ENCODE measurements at places on chromosomes 12 and 14.

GRCh38 chr12:25436206-25437030, 116.7 kb downstream of the LMNTD1 start:
- peak; percentile 74 for DNase-seq

DNA sequence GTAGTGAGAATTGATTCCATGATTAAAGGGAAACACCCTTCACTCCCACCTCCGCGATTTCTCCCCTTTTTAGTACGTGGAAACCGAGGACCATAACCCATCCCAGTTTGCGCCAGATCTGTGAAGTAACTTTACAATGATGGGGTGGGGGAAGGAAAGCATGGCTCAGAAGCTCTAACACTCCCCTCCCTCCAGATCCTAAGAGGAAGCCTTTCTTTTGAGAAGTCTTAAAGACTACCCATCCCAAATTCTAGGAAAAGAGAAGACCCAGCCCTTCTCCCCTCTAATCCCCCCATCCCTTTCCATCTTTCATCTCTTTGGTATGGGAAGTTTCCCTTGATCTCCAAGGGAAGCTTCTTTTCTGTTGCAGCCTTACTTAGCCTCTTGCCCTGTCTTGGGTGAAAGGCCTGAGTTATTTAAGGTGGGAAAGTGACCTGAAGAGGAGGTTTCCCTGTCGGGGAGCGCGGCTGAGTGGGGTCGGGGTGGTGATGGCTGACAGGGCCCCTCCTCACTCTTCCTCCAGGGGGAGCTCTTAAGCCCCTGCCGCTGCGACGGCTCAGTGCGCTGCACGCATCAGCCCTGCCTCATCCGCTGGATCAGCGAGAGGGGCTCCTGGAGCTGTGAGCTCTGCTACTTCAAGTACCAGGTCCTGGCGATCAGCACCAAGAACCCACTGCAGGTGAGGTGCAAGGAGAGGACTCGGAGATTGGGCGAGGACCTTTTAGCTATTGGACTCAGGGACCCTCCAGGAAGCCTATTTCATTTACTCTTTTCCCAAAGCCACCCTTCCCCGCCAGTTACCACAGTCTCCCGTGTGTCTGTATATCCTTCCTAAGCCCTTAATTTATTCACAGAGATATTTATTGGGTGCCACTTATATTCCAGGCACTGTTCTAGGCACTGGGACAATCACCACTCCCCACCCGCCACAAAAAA, 1.8 kb downstream of the MARCHF9 start:
- peak; percentile 72 for DNase-seq

DNA sequence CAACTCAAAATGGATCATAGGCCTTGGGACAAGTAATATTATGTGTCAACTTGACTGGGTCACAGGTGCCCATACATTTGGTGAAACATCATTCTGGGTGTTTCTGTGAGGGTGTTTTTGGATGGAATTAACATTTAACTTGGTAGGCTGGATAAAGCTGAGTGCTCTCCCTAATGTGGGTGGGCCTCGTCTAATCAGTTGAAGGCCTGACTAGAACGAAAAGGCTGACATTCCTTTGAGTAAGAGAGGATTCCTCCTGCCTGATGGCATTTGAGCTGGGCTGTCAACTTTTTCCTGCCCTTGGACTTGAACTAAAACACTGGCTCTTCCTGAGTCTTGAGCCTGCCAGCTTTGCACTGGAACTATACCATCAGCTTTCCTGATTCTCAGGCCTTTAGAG, 93.4 kb upstream of the ESRRB start:
- DNase-seq, result no peak

DNA sequence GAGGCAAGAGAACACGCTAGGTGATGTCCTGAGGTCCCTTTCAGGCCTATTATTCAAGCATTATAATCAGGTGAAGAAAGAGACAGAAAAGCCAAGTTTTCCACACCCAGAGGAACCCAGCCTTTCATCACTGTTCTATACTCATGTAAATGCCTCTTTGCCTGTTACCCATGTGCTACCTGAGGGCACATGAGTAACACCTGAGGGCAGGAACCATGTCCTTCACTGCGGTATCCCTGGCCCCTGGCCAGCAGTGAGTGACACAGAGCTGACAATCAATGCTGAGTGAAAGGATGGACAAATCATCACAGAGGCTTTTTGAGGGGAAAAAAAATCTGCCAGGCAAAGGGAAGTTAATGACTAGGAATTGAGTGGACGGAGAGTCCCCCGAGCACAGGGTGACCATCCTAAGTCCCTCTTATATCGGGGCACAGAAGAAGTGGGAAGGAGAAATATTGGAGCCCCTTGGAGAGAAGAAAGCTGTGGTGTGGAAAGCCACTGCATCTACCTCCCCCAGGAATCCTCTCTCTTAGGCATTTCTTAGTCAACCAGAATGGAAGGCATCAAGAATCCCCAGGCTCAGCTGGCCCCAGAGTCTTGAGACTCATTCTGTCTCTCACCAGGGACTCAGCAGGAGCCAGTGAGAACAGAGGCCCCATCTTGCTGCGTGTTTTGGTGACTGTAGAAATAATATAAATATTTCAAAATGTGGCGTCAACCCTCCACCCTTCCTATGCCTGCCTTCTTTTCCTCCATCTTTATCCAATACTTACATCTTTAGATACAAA, 212.9 kb downstream of the DPF3 start:
- DNase-seq, result no peak

GRCh38 chr14:88695870-88696269, 96.9 kb downstream of the EML5 start:
- DNase-seq, result no peak

DNA sequence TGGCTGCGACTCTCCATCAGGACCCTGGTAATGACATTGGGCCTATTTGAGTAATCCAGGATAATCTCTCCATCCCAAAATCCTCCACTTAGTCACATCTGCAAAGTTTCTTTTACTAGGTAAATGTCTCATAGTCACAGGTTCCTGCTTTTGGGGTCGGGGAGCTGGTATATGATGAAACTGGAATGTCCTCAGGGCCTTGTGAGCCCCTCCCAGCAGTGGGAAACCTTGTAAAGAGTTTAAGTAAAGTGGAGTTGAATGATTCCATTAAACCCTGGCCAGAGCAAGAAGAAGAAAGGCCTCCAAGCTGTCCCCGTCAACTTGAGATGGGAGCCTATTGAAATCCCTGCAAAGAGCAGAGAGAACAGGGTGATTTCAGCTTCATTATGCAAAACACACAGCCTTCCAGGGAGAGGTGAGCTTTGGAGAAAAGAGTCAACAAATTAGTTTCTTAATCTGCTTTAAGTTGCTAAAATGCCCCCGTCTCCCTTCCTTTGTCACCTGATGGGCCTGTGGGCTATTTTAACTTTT, 12.6 kb downstream of the WSCD2 start:
- DNase-seq, result no peak

DNA sequence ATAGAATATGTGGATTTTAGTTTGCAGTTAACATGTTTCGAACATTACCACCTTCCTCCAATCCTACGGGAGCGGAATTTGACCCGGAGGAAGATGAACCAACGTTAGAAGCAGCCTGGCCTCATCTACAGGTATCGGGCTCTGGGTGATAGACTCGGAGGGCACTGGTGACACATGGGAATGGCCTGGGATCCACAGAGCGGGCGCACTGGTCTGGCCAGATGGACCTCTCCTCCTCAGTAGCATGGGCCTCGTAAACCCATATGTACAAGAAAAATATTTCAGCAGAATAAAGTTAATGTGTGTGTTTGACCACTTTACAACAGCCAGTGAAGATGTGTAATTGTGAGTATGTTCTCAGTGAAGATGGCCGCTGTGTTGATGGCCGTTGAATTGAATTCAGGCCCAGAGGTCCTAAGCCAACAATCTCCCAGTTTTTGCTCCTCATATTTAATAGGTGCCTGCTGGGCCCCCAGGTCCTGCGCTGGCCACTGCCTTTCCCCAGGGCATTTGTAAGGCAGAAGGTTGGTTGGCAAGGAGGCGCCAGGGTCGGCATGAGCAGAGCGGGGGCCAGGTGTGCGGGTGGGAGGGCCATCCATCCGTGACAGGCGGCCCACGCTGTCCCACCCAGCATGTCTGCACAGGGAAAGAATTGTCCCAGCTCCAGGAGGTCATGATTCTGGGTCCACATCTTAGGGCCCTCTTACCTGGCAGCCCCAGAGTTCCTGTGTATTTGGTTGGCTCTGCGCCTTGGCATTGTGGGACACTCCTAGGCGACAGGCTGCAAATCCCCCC, 82.0 kb upstream of the DYNC1H1 start:
- DNase-seq, result no peak

GRCh38 chr14:32073537-32074189, 3.4 kb upstream of the ARHGAP5 start:
- peak; percentile 92 for DNase-seq

GRCh38 chr12:14946861-14947260, 8.5 kb upstream of the ERP27 start:
- DNase-seq, result no peak

DNA sequence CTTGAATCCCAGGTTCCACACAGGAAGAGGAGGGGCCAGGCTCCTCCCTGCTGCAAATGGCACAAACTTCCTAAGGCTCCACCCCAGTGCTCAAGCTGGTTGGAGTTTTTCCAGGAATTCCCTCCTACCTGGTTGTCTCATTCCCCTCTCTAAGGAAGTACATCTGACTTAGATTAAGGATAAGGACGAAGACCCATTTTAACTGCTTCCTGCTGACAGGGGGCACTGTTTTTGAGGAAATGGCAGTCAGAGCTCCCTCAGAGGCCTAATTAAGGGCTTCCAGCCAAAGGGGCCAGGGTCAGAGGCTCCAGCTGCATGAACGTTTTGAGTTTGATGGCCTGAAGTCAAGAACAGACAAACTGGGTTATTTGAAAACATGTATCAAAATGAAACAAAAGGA, 1084.7 kb downstream of the SLC6A15 start:
- DNase-seq, result no peak

DNA sequence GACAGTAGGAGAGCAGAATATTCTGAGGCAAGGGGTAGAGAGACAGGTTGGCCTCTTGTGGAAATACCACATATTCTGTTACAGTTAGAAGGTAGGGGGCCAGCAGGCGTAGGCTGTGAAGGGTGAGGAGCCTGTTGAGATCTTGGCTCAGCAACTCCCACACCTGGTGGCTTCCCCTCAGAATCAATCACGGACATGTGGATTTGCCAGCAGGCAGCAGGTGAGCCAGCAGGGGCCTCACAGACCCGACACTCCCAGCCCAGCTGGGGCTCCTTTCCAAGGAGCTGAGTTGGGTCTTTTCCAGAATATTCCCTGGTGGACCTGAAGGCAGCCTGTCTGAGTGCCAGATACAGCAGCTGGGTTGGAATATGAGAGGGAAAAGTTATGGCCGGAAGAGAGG, 150.0 kb upstream of the CRY1 start:
- no peak for DNase-seq

- DNase-seq, result peak; percentile 52
Measured at GRCh38 chr12:46661110-46661845, 164.5 kb downstream of the SLC38A4 start.

- DNase-seq, result no peak
Measured at GRCh38 chr12:119630962-119631550, 36.9 kb upstream of the PRKAB1 start.

DNA sequence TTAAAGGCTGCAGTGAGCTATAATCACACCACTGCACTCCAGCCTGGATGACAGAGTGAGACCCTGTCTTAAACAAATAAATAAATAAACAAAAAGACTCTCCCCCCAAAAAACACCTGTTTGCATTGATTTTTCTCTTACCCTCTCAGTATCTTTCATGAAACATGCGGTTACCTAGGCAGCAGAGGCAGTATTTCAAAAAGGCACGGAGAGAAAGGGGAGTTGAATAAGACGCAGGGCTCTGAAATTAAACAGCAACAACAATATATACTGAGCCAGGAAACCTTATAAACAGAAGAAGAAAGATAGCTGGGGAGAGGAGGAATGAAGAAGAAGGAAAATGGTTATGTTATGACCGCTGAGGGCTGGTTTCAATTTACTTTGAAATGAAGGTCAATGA, 277.6 kb downstream of the BTG1 start:
- DNase-seq, result no peak

- DNase-seq, result no peak
Measured at GRCh38 chr14:69688299-69688649, 76.9 kb downstream of the SUSD6 start.

GRCh38 chr12:53236443-53237111, 4.6 kb upstream of the RARG start:
- DNase-seq, result no peak

GRCh38 chr14:54808326-54809161, 94.1 kb downstream of the GCH1 start:
- no peak for DNase-seq

DNA sequence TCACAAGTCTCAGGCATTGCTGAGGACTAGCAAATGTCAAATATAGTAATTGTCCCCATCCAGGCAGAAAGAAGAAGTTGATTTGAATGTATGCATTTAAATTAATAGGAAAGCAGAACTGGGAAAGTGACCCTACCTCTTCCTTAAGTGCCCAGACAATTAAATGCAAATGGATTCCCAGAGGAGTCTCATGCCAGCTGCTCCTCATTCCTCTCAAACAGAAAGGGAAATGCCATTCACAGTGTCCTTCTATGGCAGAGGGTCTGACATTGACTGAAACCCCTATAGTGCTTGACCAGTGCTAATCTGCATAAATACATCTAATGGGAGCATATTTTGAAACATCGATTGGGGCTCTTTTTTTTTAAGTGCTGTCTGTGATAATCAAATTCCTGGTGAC, 292.4 kb upstream of the SEL1L start:
- DNase-seq, result no peak

- no peak for DNase-seq
Measured at GRCh38 chr12:110732572-110732971, 10.1 kb downstream of the PPP1CC start.

GRCh38 chr14:65281991-65282895, 130.3 kb upstream of the FUT8 start:
- no peak for DNase-seq

GRCh38 chr14:52960627-52961026, 9.8 kb upstream of the FERMT2 start:
- no peak for DNase-seq

- peak; percentile 84 for DNase-seq
Measured at GRCh38 chr14:68663385-68664076, 129.3 kb downstream of the ZFP36L1 start.

DNA sequence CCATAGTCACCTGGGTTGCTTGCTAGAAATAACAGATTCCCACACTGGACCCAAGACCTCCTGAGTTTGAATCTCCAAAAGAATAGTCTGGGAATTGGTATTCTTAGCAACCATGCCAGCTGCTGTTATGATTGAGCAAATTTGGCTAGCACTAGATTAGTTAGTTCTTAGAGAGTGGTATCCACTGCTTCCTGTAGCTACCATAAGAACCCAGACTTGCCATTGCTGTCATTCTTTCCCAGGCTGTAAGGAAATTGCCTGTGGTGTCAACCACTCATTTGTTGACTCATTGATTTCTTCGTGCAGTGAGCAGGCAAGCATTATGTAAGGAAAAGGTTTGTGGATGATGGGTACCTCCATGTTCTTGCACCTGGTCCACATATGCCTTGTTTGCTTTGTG, 201.8 kb upstream of the RGS6 start:
- no peak for DNase-seq
